Stimulated activated CD8-positive, alpha-beta memory T cell treated with anti-CD3 and anti-CD28 coated beads, Interleukin-7, amount 100 ng/mL, for 24 hours (primary cell): ENCODE measurements at places on chromosomes 2 and 18.
A peak's percentile ranks its signal among the peaks of the same experiment; 100 is the strongest.

GRCh38 chr2:112150447-112150846, 12.3 kb downstream of the FBLN7 start:
- no peak for DNase-seq

GRCh38 chr2:241354668-241355658, 1.1 kb upstream of the FARP2 start:
- DNase-seq: peak; percentile 40

- DNase-seq: no peak
These were observed 13.6 kb upstream of the LIPG start for GRCh38 chr18:49548229-49548636.

DNA sequence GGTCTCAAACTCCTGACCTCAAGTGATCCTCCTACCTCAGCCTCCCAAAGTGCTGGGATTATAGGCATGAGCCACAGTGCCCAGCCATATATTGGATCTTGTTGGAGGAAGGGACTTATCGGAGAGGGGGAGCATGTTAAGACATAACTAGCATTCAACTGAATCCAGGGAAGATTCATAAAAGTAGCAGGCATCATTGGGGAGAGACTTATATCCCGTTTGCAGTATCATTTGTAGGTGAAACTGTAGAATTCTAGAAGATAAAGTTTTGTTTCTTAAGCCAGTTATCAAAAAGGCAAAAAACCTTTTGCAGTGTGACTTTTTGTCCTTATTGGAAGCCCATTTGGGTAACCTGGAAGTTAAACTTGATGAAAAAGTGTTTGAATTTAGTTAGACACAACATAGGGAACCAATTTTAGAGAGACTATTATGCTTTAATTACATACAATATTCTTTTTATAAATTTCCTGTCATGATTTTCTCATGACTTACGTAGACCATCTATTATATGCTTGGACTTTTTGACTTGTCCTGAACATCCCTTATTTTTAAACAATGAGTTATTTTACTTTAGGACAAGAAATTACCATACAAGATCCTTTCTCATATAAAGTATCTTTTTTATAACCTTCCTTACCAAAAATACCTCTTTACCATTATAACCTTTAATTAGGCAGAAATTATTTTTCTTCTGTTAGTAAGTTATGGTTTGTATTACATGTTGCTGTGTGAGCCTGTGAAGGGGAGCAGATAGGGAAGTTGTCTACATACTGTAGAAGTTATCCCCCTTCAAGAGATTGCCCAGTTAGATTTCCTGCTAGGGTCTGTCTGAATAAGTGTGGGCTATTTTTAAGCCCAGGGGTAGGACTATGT, 20.3 kb downstream of the RAB3GAP1 start:
- no peak for DNase-seq

DNA sequence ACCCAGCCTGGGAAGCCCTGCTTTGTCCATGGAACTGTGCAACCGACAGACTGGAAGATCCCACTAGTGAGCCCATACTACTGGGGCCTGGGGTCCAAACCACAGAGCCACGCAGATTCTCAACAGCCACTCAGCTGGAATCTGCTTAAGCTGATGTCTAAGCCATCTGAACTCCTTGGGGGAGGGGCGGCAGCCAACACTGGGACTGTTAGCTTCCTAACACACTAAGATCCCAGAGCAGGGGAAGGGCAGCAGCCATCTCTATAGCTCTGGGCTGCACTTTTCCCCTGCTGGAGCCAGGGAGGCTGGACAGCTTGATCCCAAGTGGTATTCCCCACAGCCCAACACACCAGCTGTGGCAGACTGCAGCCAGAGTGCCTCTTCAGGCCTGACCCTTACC, 118.3 kb downstream of the RPRM start:
- DNase-seq: no peak

- DNase-seq: no peak
These were observed 35.2 kb downstream of the FOSL2 start for GRCh38 chr2:28427741-28428415.

DNA sequence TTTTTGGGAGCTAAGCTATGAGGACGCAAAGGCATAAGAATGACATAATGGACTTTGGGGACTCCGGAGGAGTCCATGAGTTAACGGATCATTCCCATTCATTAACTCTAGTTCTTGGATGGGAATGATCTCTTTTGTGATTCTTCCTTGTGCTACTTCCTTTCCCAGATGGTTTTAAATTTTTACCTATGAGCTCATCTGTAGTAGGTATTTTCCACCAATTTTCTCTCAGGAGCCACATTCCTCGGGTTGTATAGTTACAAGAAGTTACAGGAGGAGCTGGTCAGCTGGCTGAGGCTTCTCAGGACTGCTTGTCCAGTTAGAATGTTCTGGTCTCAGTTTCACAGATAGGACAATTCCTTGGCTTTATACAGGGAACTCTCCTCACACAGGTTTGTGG, 42.9 kb upstream of the LPIN2 start:
- no peak for DNase-seq
